IMR-90 (cell line): ENCODE measurements at places on chromosomes 6 and 20.

DNA sequence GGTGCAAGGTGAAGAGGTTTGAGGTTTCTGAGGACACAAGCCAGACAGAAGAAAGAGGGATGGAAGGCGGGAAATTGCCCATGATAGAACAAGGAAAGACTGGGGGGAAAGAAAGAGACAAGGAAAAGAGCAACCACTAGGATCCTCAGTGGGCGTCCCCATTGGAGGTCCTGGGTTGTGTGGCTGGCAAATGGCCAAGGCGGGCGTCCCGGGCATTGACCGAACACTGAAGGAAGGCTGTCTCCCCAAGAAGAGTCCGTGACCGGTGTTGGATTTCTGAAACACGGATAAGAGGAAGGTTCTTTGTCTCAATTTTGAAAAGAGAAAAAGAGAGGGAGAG, 746.6 kb upstream of the ADGRB3 start:
- H3K4me1 ChIP-seq, result no peaks in the 10 kb centered on the region
- DNase-seq, result no peak
- no peak overlapping the region for H3K4me3 ChIP-seq
- H3K27me3 ChIP-seq, result no peaks in the 10 kb centered on the region
- H3K36me3 ChIP-seq, result no peaks in the 10 kb centered on the region

DNA sequence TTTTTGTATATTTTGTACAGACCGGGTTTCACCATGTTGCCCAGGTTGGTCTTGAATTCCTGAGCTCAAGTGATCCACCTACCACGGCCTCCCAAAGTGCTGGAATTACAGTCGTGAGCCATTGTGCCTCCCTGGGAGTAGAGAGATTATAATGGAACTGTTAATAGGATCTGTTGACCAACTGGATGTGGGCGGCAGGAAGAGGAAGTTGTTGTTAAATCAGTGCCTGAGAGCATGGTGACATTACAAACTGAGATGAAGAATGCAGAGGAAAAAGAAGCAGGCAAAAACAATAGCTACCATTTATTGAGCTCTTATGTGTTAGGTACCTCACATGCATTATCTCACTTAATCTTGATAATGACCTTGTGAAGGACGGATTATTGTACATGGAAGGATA, 9.2 kb upstream of the L3MBTL3 start:
- H3K27ac ChIP-seq, result no peak overlapping the region
- no peaks in the 10 kb centered on the region for H3K36me3 ChIP-seq
- H3K4me3 ChIP-seq, result no peak overlapping the region
- no peaks in the 10 kb centered on the region for H3K4me1 ChIP-seq
- H3K27me3 ChIP-seq, result no peaks in the 10 kb centered on the region
- no peak for DNase-seq

DNA sequence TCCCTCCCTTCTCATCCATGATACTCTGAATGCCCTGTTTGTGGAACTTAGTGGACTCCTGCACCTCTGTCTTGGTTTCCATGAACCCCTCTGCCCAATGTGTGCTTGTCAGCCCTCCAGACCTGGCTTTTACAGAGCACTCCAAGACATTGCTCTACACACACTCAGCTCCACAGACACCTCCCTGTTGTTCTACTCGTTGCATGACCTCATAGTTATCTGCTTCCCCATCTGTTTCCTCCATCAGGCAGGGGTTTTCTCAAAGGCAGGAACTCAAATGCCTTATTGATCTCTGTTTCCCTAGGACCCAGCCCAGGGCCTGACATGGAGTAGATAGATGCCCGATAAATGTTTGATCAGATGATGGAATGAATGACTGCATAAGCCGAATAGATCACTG, 13.3 kb downstream of the PLCG1 start:
- H3K27me3 ChIP-seq, result no peaks in the 10 kb centered on the region
- peaks cover 9% of the 10 kb centered on the region for H3K4me1 ChIP-seq
- peaks cover 3% of the 10 kb centered on the region; the same call in 1 of the 2 replicates for H3K36me3 ChIP-seq
- H3K4me3 ChIP-seq, result no peak overlapping the region
- no peak overlapping the region for H3K27ac ChIP-seq

DNA sequence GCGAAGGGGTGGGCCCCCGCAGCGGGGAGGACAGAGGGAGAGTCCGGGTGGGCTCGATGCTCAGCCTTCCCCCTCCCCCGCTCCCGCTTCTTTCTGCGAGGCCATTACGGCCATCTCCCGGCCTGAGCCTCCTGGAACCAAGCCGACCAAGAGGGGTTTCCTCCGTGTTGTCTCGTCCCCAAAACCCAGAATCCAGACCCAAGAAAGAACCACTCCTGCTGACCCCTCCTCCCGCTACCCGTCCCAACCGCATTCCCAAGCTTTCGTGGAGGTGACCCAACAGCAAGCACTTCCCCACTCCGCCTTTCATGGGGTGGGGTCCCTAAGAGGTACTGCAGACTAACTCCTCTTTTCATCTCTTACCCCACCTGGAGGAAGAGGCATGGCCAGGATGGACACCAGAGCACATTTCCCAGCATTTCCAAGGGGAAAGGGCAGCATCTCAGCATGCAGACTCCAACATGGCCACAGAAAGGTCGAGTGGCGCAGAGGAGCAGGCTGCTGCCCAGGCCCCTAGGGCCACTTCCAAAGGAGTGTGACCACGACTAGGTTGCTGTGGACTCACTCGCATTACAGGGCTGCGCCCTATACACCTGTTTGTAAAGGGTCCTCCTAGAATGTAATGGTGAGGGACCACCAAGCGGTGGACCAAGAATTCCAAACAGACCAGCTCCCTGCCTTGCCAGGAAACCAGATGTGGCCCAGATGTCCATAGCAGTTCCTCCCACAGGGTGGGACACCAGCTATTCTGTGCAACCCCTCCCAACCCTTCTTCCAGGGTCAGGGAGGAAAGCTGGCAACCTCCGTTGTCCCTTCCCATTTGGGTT, 53.4 kb downstream of the MRPL14 start:
- H3K36me3 ChIP-seq, result no peaks in the 10 kb centered on the region
- no peaks in the 10 kb centered on the region for H3K27me3 ChIP-seq
- peak overlapping the region; percentile 87 for H3K27ac ChIP-seq
- H3K4me1 ChIP-seq, result peaks cover 32% of the 10 kb centered on the region
- H3K4me3 ChIP-seq, result no peak overlapping the region
- no peak for DNase-seq

DNA sequence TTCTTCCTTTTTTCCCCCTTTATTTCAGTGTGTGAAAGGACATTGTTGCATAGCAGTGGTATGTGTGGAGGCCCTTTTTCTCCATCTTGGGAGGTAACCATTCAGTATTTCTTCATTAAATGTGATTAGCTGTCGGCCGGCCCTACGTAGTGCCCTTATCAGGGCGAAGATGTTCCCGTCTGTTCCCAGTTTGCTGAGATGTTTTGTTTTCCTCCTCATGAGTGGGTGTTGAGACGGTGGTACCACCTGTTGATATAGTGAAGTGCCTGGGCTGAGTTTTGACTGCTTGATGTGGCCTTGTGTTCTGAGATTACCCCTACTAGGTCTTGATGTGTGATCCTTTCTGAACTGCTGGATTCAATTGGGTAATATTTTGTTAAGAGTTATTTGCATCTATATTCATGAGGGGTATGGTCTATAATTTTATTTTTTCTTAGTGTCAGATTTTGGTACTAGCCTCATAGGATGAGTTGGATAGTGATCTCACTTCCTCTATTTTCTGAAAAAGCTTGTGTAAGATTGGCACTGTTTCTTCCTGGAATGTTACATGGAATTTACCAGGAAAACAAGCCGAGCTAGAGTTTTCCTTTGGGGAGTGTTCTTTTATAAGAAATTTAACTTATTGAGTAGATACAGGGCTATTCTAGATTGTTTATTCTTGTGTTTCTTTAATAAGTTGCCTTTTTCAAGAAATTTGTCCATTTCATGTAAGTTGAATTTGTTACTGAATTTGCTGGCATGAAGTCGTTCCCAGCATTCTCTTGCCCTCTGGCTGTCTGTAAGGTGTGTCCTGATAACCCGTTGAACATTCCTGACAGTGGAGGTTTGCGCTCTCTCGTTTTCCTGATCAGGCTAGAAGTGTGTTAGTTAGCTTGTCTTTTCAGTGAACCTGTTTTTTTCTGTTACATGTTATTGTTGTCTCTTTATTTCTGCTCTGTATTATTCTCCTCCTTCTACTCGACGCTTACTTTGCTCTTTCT, 4.3 kb downstream of the MTG2 start:
- H3K27ac ChIP-seq, result no peak overlapping the region
- H3K4me3 ChIP-seq, result no peak overlapping the region
- peaks cover 10% of the 10 kb centered on the region for H3K36me3 ChIP-seq
- peak; percentile 37 for DNase-seq

DNA sequence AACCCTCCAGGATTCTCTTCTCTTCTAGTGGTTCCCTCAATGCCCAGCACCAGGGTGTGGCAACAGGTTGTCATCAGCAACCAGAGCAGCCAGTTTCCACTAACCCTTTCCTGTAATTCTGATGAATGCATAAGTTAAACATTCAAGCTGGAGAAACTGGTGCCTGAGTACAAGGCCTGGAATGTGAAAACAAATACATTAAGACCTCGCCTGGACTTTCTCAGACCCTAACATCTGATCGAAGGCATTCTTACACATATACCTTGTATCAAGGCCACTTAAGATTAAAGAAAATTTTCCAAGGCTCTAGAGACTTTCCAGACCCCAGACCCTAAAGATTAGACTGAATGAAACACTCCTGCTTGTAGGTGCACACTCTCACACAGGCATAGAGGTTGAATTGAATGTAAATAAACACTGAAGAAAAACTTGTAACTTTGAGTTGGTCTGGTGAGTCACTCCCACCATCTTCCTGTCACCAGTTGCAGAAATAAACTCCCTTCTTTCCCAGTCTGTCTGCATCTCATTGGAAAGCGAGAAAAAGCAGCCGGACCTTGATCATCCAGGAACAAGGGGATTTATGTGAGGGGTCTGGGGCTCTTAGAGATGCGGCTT, 9.0 kb downstream of the LRP11 start:
- H3K27ac ChIP-seq, result peak overlapping the region; percentile 97
- no peaks in the 10 kb centered on the region for H3K27me3 ChIP-seq
- DNase-seq, result peak; percentile 94

DNA sequence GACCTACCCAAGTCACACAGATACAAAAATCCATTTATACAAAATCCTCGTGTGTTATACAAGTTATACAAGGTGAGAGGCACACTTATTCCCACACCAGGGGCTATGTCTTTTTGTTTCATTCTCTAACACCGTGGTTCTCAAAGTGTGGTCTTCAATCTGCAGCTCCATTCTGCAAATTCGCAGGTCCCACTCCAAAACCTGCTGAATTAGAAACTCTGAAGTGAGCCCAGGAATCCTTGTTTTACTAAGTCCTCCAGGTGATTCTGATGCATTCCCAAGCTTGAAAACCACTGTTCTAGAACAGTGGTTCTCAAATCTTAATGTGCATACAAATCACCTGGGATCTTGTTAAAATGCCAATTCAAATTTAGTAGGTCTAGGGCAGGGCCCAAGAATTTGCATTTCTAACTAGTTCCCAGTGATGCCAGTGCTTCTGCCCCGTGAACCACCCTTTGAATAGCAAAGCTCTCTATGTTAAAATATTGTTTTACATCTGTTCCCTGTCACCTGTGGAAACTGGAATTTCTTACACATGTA, 35.1 kb downstream of the LRFN2 start:
- no peaks in the 10 kb centered on the region for H3K36me3 ChIP-seq
- no peaks in the 10 kb centered on the region for H3K4me1 ChIP-seq
- H3K4me3 ChIP-seq, result no peak overlapping the region
- no peak for DNase-seq
- H3K27me3 ChIP-seq, result no peaks in the 10 kb centered on the region; the same call in 1 of the 2 replicates

DNA sequence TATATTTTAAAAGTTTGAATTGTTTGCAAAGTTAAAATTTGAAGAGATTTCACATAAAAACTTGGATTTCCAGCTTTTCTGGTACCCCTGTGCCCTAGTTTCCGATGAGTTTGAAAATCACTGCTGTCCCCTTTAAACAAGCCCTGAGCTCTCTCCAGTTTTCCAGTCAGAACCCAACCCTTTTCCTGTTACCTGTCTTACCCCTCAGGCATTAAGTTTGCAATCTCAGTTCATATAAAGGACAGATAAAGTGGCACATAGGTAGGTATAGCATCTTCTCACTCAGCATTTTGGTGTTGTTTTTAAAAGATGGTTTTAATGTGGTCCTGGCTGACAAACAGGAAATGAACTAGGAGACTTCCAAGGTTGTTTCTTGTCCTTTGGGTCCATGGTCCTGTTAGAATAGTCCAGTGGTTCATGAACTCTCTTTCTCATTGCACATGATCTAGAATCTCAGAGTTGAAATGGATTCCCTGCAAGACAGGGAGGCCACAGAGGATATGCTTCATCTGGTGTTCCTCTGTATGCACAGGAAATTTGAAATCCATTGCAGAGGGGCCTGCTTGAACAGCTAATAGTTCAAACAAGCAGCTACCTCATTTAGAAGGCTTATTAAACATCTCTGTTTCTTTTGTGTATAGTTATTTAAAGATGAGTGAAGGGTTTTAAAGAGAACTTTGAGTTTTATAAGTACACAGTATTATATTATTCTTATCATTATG, 82.7 kb downstream of the JAG1 start:
- H3K27ac ChIP-seq, result peak overlapping the region; percentile 6; the same call in 1 of the 2 replicates
- no peak overlapping the region for H3K4me3 ChIP-seq
- DNase-seq, result no peak
- H3K27me3 ChIP-seq, result no peaks in the 10 kb centered on the region
- H3K4me1 ChIP-seq, result peaks cover 14% of the 10 kb centered on the region

DNA sequence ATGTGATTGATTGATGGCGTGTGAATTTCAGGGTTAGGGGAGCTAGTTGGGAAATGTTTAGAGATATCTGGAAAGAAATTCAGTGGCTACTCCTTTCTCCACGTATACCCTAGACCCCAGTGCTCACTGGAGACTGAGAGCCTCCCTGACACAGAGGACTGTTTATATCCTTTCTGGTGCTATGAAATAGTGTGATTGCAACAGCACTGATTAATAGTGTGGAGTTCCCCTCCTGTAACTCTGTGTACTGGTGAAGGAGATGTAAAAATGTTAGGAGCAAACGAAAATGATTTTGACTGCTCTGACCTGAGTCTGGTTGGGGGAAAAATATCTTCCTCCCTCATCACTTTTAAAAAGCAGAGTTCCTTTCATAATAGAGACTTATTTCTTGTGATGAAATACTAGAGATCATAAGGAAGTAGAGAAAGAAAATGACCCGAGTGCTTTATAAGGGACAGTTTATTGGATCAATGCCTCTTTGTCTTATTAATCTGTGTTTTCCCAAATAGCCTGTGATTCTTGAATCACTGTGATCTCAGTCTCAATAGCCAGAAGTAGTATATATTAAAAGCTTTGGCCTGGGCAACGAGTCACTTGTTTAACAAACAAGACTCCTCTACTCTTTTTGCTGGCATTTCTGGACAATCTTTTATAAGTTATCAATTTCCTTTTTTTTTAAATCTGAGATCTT, 92.3 kb downstream of the RNF182 start:
- H3K27ac ChIP-seq, result no peak overlapping the region; the same call in 1 of the 2 replicates
- DNase-seq, result peak; percentile 70
- H3K4me1 ChIP-seq, result peaks cover 2% of the 10 kb centered on the region; the same call in 1 of the 2 replicates

- no peak overlapping the region for H3K27ac ChIP-seq
- H3K27me3 ChIP-seq, result no peaks in the 10 kb centered on the region
- no peaks in the 10 kb centered on the region; the same call in 1 of the 2 replicates for H3K4me1 ChIP-seq
- DNase-seq, result no peak
Measured at GRCh38 chr20:53291548-53291947, 302.1 kb downstream of the ZNF217 start.

DNA sequence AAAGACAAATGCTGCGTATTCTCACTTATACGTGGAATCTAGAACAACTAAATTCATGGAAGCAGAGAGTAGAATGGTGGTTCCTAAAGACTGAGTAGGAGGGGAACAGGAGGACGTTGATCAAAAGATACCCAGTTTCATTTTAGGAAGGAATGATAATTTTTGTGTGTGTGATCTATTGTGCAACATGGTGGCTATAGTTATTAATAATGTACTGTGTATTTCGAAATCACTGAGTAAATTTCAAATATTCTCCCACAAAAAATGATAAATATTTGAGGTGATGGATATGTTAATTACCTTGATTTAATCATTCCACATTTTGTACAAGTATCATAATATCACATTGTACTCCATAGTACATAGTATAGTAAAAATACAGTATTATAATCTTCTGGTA, 187.5 kb downstream of the MOXD1 start:
- no peak for DNase-seq
- H3K4me1 ChIP-seq, result peaks cover 4% of the 10 kb centered on the region; the same call in 1 of the 2 replicates
- no peaks in the 10 kb centered on the region for H3K27me3 ChIP-seq
- no peak overlapping the region for H3K27ac ChIP-seq
